ENCODE measurements at places on chromosomes 11 and 22. TPM values are rescaled to one million over a fixed set of nuclear protein-coding genes. Genes with fewer than 3 reads are reported as not detected.

KRTAP5-11 gene
- total RNA-seq = not detected

HIPK3 gene
- 337 TPM for total RNA-seq

DRD2 gene
- 0.17 TPM for total RNA-seq

LARGE2 gene
- total RNA-seq = not detected

WNT7B gene
- not detected for total RNA-seq

ADM2 gene
- total RNA-seq = under 0.01 TPM

SUSD2 gene
- 4.3 TPM for total RNA-seq

DNAJC24 gene
- total RNA-seq = 15.6 TPM

STX3 gene
- total RNA-seq = 22.4 TPM

PDE2A gene
- 40.6 TPM for total RNA-seq

GRCh38 chr22:40583053-40583741, 53.3 kb downstream of the MRTFA start:
- no peak for DNase-seq

GRCh38 chr11:19723572-19724342, 11.1 kb downstream of the NAV2 start:
- DNase-seq = no peak

DNA sequence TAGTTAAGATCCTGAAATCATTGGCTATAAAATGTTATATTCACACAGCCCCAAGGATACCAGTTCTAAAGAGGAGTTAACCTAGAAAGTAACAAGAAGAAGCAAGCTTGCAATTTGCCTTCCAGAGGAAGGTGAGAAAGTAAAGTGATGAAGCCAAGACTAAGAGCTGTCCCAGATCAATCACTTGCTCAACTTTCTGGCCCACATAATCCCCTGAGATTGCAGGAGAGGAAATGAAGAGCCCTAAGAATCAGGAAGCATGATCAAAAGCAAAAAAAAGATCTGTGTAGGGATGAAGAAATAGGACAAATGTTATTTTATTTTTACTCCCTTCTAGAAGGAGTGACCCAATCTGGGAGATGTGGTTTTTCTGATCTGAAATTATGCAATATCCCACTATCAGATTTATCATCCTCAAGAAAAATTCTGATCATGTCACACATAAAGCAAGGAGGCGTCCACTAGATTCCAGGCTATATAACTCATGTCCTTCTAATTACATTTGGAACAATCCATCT, 180.3 kb upstream of the GUCY1A2 start:
- no peak for DNase-seq

DNA sequence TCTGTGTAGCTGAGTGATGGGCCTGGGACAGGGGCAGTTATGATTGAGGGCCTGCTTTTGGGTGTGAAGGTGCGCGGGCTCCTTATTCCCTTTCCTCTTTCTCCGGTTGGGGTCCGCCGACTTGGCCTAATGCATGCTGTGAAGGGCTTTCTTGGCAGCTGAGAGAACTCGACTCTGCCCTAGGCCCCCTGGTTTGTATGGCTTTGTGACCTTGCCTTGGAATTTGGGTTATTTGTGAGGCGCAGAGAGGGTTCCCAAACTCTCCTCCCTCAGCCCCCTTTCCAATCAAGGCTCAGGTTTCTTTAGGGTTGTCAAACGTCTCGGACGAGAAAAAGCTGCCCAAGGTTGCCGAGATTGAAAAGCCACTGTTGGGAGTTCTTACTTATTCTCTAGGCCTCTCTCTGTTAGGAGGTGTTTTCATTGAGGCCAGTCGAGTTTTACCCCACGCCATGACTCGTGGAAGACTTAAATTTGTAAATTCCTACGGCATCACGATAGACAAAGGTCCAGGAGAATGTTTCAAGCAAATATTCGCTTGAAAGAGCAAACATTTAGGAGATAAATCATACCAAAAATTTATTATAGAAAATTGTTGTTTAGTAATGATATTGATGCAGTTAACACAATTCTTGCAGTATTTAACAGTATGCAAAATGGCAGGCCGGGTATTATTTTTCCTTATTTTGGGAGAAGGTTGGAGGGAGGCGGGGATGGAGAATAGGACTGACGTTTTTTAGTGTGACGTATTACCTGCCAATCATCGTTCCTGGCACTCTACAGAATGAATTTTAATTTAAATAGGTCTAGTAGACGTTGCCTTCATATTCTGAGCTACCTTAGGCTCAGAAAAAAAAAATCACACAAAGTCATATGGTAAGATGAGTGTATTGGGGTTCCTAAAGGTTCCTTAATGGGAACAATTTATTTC, 689 bp downstream of the PDHX start:
- no peak for DNase-seq

- DNase-seq = no peak
These were observed 117.0 kb downstream of the SLC1A2 start for GRCh38 chr11:35302398-35302797.

DNA sequence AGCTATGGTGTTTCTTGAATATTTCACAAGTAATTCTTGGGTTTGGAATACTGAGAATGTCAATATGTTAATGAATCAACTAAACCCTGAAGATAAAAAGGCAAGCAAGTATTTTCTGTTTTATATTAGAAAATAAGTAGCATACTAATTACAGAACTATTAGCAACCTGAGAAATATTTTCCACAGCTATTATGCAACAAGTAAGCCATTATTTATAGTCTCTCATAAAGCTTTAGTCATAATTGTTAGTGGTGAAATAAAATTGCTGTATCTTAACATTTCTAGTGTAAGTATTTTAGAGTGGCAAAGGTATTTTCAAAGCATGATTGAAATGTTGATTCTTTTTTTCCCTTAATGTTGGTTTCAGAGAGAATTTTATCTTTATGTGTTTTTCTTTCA, 53.3 kb downstream of the FAR1 start:
- no peak for DNase-seq

- peak; percentile 90 for DNase-seq
These were observed 101.0 kb downstream of the GGTLC2 start for GRCh38 chr22:22745225-22746060.

DNA sequence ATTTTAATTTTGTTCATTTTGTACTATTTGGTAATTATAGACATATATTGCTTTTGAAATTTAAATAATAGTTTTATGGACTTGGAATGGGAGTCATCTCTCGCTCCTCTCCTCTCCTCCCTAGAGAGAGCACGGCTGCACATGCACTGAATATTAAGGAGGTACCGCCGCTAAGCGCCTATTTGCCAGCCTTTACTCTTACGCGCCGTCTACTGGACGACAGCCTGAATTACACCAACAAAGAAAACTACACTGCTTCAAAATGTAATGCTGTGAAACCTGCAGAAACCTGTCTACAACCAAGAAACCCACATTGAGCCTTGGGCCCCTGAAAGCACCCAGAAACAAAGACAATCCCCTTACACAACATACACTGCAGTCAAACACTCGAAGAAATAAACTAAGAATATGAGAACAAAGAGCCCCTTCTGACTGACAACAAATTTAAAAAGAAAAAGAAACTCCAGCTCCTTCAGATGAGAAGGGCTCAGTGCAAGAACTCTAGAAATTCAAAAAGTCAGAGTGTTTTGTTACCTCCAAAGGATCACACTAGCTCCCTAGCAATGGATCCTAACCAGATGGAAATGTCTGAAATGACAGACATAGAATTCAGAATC, 737.2 kb downstream of the LRRC4C start:
- DNase-seq = no peak

DNA sequence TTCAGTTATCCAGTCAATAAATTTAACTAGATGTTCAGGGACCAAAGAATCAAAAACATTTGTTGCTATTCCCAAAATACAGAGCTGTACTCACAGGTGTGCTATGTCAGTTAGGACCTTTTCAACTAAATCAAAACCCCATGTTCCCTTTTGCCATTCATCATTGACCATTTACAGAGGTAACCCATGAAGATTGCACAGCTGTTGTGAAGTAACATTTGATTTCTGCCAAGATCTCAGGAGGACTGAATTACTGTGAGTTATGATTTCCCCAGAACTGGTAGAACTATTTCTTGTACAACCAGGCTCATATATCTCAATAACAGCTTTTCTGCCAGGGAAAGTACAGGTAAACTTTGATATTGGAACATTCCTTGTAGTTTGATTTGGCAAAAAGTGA, 131.1 kb upstream of the FIBIN start:
- DNase-seq = no peak

- DNase-seq = no peak
These were observed 44.0 kb upstream of the ATXN10 start for GRCh38 chr22:45627489-45628233.

- no peak for DNase-seq
These were observed 56.6 kb upstream of the FDX1 start for GRCh38 chr11:110373051-110373702.

- no peak for DNase-seq
These were observed 15.6 kb downstream of the PISD start for GRCh38 chr22:31646186-31647019.

DNA sequence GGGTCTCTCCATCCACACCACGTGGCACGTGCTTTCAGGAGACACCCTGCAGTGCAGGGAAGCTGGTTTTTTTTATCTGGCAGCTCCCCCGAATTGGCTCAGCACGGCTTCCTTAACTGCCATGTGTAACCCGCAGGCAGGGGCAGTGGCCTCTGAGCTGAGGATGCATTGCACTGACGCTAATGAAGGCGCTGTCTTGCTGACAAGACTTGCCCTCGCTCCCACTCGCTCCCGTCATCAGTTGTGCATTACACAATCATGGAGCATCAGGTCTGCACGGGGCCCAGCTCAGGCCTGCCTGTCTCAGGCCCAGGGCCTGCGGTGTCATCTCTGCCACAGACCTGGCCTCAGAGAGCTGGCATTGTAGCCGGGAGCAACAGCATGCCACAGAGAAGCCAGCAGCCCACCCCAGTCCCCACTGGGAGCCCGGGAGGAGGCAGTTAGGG, 95.9 kb downstream of the ARHGAP8 start:
- DNase-seq = no peak

- DNase-seq = no peak
These were observed 20.1 kb upstream of the SCGB1D1 start for GRCh38 chr11:62169935-62170334.

- DNase-seq = no peak
These were observed 61.0 kb downstream of the CYTH4 start for GRCh38 chr22:37343348-37343747.

DNA sequence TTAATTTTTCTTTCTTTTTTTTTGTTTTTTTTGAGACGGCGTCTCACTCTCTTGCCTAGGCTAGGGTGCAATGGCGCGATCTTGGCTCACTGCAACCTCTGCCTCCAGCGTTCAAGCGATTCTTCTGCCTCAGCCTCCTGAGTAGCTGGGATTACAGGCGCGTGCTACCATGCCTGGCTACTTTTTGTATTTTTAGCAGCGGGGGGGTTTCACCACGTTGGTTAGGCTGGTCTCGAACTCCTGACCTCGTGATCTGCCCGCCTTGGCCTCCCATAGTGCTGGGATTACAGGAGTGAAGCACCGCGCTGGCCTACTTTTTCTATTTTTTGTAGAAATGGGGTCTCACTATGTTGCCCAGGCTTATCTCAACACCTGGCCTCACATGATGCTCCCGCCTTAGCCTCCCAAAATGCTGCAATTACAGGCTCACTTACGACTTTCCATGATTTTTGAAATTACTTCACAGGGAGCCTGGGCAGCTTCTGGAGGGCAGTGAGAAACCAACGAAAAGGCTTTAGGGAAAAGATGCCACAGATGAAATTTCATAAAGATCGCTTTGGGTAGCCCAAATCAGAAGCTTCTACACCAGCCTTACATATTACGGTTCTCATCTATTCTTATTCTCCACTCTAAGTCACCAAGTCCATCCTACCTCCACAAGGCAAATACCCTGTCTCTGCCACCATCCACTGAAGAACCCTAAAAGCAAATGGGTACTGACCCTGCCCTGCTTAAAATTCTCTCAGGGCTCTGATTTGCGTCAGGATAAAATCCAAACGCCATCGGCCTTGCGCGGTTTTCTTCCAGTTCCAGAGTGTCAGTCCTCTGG, 866 bp upstream of the RRM1 start:
- no peak for DNase-seq

GRCh38 chr22:49481659-49482399, 345.8 kb downstream of the BRD1 start:
- no peak for DNase-seq

- peak; percentile 85 for DNase-seq
These were observed 48.5 kb upstream of the PRDM11 start for GRCh38 chr11:45097721-45098493.

GRCh38 chr11:102553835-102554282, 23.3 kb upstream of the MMP7 start:
- DNase-seq = no peak

DNA sequence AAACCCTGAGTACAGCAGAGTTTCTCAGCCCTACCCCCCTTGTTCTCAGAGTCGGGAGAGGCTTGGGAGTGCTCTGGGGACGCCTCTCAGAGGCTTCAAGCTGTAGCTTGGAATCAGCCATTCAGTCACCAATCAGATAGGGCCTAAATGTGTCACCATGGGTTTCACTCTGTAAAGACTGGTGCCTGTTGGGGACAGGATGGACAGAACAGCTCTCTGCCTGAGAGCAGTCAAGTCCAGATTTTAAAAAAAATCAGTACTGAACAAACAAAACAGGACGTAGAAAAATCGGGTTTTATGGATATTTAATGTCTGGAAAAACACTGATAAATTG, 1.3 kb downstream of the FADD start:
- DNase-seq = no peak

- DNase-seq = peak; percentile 90
These were observed 145.7 kb downstream of the TTC17 start for GRCh38 chr11:43504316-43504950.

GRCh38 chr22:24695561-24696511, 78.7 kb downstream of the PIWIL3 start:
- no peak for DNase-seq

DNA sequence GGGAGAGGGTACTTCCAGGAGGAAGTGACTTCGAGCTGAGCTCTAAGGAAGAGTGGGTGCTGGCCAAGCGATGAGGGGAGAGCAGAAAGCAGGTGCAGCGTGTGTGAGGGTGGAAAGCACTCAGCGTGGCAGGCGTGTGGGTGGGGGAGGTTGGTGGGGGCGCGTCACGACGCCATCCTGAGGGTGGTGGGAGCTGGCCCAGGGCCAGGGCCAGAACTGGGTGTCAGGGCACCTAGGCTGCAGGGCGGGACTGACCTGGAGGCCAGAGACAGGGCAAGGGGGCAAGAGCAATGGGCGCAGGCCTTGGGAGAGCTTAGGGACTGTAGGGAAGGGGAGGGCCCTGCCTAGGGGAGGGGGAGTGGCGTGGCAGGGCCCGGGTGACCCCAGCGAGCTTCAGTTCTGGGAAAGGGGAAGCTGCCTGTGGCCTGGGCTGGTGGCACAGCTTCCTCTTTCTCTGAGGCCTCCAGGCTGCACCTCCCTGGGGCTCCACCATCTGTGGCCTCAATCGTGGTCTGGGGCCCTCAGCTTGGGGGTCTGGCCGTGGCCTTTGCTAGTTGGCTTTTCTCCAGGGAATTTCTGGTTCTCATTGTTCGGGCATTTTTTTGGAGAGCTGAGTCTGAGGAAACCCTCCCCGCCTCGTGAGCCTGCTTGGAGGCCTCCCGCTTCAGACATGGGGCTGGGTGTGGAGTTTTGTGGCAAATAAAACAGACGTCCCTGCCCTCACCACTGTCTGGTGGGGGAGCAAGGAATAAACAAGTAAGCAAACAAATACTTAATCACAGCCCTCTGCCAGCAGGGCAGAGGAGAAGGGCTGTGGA, 8.9 kb downstream of the RELT start:
- DNase-seq = no peak
